ENCODE measurements at places on chromosomes 1 and 21.

GRCh38 chr1:215156232-215156631, 73.7 kb downstream of the KCNK2 start:
- no peak for DNase-seq

DNA sequence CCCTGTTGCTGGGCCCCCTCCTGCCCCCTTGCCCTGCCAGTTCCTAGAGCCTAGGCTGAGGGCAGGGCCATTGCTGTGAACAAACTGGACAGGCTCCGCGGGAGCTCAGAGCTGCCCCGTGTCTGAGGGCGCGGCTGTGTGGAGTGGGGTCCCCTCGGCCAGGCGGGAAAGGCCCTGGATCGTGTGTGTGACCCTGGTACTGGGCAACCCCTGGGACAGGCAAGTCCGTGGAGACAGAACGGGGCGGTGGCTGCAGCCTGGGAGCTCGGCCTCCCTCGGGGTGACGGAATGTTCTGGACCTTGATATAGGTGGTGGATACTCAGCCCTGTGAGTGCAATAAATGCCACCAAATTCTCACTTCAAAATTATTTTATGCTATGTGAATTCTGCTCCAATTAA, 27.7 kb upstream of the C1orf159 start:
- DNase-seq: no peak

- DNase-seq: no peak
Measured at GRCh38 chr1:55005351-55006140, 6.8 kb downstream of the BSND start.

DNA sequence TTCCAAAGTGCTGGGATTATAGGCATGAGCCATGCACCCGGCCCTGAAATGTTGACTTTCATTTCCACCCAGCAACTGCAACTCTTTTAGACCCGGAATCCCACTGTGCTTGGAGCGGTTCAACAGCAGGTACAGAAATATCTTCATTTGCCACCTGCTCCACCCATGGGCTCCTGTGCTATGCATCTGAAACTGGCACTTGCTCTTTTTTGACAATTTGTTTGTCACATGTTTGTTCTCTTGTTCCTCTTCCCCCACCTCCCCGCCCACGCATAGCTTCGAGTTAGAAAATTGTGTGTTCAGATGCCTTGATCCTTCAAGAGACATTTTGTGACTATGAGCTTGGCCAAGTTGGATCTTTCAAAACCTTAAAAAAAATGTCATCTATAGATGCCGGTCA, 2.4 kb upstream of the IFNLR1 start:
- DNase-seq: no peak

- no peak for DNase-seq
Measured at GRCh38 chr1:234613128-234613875, 3.3 kb upstream of the IRF2BP2 start.

DNA sequence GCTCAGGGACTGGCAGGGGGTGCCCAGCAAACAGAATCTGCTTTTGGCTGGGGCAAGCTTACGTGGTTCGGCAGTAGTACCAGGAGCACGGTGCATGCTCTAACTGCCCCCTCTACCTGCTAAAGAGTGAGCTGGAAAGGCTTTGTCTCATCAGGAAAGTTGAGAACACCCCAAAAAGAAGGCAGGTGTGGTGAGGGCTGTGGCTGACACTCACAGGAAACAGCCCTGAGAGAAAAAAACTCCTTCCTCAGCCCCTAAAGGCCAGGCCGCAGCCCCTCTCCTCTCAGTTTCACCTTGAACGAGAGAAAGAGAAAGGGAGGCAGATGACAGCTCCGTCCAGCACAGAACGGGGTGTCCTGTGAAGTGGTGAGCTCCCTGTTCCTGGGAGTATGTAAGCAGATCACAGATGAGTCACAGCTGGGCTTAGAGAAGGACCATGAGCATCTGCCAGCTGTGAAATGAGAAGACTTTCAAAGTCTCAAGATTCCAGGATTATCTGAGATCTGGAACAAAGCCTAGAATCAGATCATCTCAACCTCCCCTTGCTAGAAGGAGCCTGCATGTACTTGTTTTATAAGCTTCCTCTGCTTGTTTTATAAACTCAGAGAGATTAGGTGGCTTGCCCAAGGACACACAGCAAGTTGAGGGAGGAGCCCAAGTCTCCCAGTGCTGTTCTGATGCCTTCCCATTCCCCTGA, 13.4 kb downstream of the LAPTM5 start:
- no peak for DNase-seq

DNA sequence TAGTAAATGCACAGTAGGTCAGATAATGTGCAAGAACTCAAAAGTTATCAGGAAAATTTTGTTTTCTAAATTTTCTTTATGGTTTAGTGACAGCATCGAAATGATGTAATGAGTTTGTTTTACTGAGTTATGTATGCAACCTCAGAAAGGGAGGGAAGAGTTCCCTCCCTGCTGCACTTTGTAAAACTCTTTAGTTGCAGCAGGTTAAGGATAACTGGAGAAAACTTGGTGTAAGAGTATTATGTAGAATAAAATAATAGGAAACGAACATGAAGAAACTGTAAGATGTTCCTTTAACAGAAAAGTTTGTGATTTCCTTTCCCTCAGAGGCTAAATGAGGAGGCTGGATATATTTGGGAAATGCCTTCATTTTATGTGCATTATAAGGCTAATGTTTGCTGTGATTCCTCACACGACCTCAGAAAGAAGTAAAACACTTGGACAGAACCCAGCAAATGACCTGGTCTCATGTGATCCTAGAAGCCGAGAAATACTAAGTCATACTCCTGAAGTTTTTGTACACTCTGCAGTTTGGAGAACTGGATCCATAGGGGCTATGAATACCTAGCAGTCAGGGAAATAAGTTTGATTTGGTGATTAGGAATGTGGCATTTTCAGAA, 35.4 kb downstream of the ADGRL2 start:
- no peak for DNase-seq

DNA sequence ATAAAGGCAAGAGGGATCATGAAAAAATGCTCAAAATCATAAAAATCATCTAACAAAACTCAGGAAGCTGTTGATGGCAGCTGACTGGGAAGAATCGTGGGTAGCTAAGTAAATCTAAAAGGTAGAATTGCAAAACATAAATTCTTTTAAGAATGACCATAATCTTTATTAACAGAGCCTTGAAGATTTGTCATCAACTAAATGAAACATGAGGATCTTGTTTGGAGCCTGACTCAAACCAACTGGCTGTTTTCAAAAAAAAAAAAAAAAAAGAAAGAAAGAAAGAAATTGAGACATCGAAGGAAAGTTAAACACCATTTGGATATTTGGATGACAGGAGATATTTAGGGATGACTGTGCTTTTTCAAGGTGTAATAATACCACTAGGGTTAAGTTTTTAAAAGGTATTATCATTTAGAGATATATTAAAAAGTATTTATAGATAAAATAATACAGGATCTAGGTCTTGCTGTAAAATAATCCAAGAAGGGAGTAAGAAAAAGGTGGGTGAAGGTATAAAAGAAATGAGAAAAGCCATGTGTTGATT, 48.6 kb downstream of the CD34 start:
- no peak for DNase-seq

DNA sequence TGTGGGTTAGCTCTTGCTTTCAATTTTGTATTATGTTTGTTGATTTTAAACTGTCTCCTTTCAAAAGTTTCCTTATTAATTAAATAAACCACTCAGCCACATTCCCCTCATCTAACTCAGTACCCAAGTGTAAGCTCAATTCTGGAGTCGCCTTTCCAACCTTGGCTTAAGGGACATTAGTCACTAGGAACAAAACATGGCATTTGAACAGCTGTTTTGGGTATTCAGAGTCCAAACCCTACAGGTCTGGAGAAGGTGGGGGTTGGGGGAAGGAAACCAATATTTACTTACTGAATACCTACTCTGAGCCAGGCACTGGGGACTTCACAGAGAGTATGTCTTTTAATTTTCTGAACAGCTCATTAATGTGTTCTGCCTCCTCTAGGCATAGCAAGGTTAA, 117.2 kb upstream of the JUN start:
- DNase-seq: no peak

DNA sequence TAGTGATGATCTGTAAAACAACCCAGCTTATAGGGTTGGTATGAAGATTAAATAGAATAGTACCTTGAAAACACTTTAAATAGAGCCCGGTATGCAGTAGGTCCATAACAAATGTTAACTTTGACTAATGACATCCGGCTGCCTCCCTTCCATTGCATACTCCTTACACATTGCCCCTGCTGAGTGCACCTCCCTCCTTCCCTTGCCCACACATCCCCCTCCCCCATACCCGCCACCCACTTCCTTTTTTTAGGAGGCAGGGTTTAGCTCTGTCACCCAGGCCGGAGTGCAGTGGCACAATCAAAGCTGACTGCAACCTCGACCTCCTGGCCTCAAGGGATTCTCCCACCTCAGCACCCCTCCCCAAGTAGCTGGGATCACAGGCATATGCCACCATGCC, 24.4 kb upstream of the ZC3H12A start:
- no peak for DNase-seq

GRCh38 chr1:92411511-92411910, 75.2 kb downstream of the GFI1 start:
- DNase-seq: peak; percentile 31

DNA sequence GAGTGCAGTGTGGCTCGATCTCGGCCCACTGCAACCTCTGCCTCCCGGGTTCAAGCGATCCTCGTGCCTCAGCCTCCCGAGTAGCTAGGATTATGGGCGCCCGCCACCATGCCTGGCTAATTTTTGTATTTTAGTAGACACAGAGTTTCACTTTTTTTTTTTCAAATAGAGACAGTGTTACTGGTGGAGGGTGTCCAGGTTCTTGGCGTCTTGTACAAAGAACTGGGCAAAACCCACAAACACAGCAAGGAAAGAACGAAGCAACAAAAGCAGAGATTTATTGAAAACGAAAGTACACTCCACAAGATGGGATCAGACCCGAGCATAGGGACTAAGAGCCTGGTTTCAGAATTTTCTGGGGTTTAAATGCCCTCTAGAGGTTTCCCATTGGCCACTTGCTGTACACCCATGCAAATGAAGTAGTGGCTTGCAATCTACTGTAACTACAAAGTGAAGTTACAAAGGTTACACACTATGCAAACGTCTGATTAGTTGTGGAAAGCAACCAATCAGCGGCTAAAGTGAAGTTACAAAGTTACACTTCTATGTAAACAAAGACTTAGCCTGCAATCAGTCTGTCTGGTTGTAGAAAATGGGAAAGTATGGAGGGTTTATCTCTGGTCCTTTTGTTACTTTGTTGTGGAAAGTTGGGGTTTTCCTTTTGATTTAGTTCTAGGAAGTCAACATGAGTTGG, 199.1 kb downstream of the DYRK1A start:
- DNase-seq: no peak

DNA sequence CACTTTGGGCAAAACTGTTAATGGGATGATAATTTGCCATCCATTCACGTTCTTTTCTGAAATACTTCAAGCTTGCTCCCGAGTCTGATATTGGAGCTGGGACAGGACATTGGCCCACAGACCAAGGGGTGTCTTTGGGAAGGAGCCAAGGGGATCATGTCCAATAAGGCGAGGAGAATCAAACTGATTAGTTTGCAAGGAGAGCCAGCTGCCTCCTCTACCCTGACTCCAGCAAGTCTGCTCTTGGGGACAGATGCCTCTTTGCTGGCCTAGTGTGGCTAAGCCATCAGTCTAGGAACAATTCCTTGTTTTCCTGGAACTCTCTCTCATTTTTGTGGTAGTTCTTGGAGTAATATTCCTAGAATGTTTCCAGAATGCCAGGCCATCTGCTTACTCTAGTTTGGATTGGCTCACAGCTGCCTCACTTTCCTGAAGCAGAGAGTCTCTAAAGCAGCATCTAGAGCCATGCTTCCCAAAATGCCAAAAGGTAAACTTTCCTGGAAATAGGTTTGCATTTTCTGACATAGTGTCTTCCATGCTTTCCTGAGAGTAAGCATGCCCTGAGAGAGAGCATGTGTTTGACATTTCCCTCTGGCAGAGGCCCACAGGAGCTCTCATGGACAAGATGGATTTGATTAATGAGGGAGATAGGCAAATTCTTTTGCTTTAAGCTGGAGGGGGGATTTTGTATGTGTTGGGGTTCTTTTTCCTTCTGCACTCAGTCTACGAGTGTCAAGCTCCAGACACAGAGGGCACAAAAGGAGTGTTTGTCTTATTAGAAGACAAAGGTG, 145.6 kb downstream of the GDAP2 start:
- DNase-seq: no peak

GRCh38 chr1:36706416-36706815, 223.7 kb upstream of the CSF3R start:
- no peak for DNase-seq

DNA sequence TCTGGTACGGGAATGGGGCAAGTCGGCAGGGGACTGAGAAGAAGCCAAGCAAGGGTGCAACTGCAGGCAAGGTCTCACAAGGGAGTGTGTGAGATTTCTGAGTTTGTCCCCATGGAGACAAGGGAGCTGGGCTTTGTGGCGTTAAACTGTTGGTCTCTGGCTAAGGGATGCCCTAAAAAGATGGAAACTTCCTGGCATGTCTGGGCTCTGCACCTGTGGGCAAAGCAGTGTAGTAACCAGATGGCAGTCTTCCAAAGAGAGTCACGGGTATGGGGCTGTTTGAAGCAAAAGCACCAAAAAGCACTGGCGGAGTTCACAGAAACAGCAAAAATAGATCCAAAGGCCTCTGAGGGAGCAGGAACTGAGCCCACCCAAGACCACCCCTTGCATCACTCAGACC, 104.8 kb upstream of the SLC44A3 start:
- no peak for DNase-seq

- DNase-seq: no peak
Measured at GRCh38 chr21:27062443-27062842, 95.6 kb upstream of the ADAMTS5 start.

DNA sequence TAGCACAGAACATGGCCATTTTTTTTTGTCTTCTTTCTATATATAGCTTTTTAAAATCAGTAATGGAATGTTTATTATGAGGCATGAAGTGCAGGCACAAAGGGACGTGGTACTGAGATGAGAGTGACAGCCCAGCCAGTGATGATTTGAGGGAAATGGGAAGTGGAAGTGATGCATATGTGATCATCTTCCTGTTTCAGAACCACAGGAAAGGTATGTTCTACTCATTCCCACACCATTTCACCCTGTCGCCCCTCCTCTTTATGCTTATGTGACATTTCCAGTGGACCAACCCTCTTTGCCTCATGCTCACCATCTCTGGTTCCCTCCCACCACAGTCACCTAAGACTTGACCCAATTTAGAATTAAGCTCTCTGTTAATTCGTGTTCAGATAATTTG, 24.3 kb downstream of the PTGS2 start:
- no peak for DNase-seq

GRCh38 chr1:85264150-85264549, 4.7 kb upstream of the C1orf52 start:
- no peak for DNase-seq

- no peak for DNase-seq
Measured at GRCh38 chr1:230909974-230910754, 41.8 kb upstream of the C1orf198 start.

DNA sequence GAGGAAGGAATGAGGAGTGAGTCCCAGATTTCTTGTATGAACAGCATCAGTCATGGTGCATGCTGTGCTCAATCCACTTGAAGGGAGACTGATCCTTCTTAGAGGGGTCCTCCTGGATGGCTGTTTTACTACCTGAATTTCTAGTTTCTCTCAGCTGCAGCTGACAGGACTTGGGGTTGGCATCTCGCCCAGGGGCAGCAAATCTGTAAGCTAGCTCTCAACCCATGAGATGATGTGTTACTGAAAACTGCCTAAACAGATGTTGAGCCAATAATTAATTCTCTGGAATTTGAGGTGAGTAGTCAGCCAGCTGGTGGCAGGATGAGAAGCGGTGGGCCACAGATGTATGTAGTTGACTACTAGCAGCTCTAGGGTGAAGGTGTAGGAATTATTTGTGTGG, 19.6 kb downstream of the BACH1 start:
- no peak for DNase-seq
